Right kidney (tissue), 9 donors: ENCODE measurements at places on chromosomes 12 and 14.

GRCh38 chr14:91889477-91890211, 22.3 kb upstream of the TC2N start:
- DNase-seq: no peak

DNA sequence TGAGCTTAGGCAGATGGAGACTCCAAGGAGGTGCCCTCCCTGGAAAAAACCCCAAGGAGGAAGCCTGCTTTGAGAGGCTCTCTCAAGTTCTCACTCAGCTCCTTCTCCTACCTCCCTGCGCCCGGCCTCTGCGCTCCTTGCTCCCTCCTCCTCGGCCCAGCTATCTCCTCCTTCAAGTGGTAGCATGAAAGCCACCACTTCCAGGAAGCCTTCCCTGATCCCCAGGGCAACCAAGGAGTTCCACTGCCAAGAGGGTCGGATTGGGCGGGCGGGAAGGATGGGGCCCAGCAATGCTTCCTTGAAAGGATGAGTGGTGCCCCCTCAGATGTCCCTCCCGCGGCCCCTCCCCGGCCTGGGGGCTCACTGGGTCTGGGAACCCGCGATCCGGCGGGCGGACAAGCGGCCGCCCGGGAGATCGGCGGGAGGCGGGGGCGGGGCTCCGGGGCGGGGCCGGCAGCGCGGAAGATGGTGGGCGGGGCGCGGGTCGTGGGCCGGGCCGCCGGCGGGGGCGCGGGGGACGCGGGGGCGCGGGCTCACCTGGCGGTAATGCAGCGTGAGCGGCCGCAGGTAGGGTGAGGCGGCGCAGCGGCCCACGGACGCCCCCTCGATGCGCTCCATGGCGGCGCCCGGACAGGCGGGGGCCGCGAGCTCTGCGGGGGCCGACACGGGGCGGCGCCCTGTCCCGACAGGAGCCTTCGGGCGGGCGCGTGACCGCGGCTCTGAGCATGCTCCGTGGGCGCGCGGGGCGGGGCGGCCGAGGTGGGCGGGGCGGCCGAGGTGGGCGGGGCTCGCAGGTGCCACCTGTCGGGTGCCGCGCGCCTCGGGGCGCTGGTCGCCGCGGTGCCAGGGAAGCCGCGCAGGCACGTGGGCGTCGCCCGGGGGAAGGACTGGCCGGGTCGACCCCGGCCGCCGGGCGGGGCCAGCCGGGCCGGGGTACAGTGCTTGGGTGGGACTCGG, at the start of gene NUDT14:
TSS of gene NUDT14 (minus strand) at position 721 of the 957 bp plus-strand sequence. CDS start at position 618, 103 bp downstream.
- DNase-seq: no peak

DNA sequence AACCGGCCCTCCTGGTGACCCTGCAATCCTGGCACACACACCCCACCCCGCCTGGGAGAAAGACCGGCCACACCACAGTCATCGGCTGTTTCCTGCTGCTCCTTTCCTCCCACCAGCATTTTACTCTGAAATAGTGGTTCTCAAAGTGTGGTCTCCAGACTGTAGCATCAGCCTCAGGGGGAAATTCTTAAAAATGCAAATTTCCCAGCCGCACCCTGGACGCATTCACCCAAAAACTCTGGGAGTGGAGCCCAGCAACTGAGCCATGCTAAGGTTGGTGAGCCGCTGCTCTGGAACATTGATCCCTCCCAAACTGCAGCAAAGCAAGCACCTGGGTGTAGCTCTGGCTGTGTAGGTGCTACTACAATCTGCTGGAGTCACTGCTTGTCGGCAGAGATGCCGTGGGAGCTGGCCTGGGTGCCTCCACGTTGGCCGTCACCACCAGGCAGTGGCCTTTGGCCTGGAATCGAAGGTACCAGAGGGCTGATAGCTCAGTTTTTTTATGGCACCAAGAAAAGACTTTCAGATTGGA, 38.4 kb upstream of the BCL2L14 start:
- no peak for DNase-seq

GRCh38 chr14:30874999-30875787, 834 bp downstream of the COCH start:
- DNase-seq: peak; percentile 55

DNA sequence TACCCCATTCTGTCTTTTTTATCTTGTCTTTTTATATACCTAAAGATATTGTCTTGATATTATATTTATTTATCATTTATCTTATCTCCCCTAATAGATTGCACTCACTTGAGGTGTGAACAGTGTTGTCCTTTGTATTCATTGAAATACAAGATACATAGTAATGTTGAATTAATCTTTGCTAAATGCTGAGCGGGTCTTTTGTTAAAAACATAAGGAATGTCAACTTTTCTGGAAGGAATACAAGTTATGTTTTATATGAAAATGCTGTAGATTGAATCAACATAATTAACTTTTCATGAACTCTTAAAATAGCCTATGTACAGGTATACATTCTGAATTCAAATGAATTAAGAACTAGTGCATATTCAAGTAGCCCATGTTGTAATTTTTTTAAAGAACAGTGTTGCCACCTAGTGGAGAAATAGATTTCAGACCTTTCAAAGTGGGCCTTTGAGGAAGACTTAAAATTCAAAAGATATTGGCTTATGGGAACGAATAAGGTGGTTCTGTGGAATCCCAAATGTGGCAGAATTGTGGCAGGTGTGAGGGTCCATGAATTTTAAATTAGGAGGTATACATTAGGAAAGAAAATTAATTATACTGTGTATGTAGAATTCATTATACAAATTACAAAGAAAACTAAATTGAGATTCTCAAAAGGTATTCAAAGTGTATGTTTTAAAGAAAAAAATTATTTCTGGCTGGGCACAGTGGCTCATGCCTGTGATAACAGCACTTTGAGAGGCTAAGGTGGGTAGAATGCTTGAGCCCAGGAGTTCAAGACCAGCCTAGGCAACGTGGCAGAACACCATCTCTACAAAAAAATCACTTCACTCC, 19.1 kb downstream of the BBOF1 start:
- peak; percentile 18 for DNase-seq
